Urinary bladder (tissue), 4 donors: ENCODE measurements at places on chromosomes 16 and 17. TPM values are rescaled to one million over a fixed set of nuclear protein-coding genes. Genes with fewer than 3 reads are reported as not detected.

GRCh38 chr17:82152556-82153294 lies 54.7 kb upstream of the FASN start:
- no peak for DNase-seq

DNA sequence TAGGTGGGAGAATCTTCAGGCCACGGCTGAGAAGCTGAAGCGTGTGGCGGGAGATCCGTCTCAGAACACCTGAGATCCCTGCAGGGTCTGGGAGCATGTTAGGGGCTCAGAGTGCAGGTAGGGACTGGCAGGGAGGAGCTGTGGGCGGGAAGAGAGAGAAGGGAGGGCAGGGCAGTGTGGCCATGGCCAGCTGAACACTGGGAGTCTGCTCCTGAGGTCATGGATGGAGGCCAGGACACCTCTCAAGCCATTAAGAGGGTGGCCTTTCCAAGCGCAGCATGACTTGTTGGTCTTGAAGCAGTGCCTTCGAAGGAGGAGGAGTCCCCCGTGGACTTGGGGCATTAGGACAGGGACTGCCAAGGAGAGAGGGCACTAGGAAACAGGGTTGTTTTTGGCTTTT lies 23.7 kb downstream of the NAA60 start:
- no peak for DNase-seq

DNA sequence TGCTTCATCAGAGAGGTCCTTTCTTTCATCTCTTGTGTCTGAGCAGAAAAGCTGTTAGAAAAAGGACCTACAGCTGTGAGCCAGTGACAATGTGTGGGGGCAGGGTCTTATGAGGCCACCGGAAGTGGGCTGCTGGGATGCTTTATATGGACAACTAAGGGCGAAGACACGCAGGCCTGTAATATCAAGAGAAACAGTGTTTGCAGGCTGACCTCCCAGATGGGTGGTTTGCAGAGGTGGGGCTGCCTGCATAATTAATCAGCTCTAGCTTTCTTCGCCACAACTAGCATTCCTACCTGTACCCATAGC lies 30.4 kb upstream of the SALL1 start:
- no peak for DNase-seq

DNA sequence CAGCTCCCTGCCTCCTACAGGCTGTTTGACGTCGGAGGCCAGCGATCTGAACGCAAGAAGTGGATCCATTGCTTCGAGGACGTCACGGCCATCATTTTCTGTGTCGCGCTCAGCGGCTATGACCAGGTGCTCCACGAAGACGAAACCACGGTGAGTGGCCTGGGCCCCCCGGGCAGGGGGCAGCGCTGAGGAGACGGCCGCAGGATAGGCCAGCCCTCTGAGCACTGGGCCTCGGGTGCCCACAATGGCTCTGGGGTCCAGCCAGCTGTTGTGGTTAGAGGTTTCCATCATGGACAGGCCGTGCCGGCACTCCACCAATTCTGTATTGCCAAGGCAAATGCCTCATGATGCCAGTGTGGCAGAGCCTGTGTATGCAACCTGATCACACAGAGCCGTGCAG lies 88.6 kb downstream of the AMFR start:
- DNase-seq, result no peak

DNA sequence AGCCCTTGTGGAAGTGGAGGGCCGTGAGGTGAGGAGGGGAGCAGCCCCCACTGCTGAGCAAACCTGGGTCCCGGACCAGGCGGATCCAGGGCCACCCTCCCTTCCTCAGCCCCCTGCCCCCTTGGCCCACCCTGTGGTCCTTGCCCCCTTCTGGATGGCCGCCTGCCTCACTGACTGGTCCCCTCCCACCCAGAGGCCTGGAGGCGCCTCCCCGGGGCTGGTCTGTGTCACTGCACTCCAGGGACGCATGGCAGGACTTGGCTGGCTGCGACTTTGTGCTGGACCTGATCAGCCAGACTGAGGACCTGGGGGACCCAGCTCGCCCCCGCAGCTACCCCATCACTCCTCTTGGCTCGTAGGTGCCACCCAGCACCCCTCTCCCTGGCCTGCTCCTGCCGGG lies 19.2 kb upstream of the SMIM5 start:
- DNase-seq, result no peak

The CD79B gene
- 1.3 TPM for total RNA-seq

The FAM83G gene
- total RNA-seq, result 1.0 TPM

- no peak for DNase-seq
Measured at GRCh38 chr17:27466743-27467375, 10.6 kb downstream of the KSR1 start.

DNA sequence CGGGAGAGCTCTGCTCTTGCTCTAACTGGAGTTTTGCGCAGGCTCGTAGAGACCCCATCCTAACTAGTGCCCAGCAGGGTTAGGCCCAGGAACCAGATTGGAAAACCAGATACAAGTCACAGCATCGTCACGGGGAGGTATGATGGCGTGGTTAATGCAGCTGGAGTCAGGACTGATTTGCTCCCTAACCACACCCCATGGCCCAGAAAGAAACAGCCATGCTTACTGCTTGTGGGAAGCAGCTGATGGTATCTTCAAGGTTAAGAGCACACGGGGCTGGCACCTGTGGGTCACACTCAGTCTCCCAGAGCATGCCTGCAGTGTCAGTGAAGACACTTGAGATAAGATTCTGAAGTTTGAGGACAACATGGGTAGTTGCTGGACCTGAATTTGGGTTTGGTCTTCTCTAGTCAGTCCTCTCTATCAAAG lies 60.2 kb downstream of the WIPI1 start:
- no peak for DNase-seq

The FTO gene
- total RNA-seq, result 112 TPM

- no peak for DNase-seq
Measured at GRCh38 chr17:17849147-17849820, 12.5 kb upstream of the SREBF1 start.

GRCh38 chr16:26178298-26178697 lies 486.5 kb downstream of the HS3ST4 start:
- no peak for DNase-seq

The CSF3 gene
- total RNA-seq, result not detected

The CIBAR2 gene
- total RNA-seq, result not detected

DNA sequence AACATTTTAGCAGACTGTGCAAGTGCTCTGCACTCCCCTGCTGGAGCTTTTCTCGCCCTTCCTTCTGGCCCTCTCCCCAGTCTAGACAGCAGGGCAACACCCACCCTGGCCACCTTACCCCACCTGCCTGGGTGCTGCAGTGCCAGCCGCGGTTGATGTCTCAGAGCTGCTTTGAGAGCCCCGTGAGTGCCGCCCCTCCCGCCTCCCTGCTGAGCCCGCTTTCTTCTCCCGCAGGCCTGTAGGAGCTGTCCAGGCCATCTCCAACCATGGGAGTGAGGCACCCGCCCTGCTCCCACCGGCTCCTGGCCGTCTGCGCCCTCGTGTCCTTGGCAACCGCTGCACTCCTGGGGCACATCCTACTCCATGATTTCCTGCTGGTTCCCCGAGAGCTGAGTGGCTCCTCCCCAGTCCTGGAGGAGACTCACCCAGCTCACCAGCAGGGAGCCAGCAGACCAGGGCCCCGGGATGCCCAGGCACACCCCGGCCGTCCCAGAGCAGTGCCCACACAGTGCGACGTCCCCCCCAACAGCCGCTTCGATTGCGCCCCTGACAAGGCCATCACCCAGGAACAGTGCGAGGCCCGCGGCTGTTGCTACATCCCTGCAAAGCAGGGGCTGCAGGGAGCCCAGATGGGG lies 3.1 kb downstream of the GAA start:
- DNase-seq, result no peak
